ENCODE measurements at places on chromosomes 7 and 10. TPM values are rescaled to one million over a fixed set of nuclear protein-coding genes. Genes with fewer than 3 reads are reported as not detected.

GRCh38 chr10:98045785-98046389 is 15.5 kb upstream of the CRTAC1 start:
- H3K27ac ChIP-seq, result no peak overlapping the region
- H3K27me3 ChIP-seq, result peaks cover 28% of the 10 kb centered on the region
- DNase-seq, result no peak
- no peaks in the 10 kb centered on the region for H3K4me1 ChIP-seq
- H3K36me3 ChIP-seq, result no peaks in the 10 kb centered on the region
- H3K4me3 ChIP-seq, result no peak overlapping the region

DNA sequence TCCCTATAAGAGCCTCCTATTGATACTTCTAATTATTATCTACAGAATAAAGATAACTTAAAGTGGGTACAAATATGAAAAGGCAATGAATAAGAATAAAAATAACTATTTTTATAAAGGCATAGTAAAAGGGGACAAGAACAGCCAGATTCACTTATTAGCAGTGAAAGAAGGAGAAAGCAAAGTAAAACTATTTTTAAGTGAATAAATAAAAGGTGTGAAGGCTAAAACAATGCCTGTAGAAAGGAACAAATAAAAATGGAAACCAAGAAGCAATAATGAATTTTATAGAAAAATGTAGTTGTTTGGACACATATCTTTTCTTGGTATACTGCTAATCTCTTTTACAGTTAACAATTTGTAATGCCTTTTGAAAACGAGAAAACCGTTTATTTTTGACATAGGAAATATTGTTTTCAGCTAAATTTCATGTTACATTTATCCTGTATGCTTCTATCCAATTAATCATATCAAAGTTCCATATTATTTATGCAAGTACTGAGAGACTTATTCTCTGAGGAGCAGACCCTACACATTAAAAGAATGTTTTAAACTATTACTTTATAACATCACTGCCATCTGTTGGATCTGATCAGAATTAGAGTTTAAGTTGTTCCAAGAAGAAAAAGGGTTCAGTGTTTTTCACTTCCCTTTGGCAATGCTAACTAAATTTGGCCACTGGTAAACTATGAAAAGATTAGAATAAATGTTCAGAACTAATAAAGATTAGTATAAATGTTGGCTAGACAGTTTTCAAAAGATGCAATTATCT is 59.1 kb downstream of the ARMC3 start:
- no peak overlapping the region for H3K27ac ChIP-seq
- H3K4me1 ChIP-seq, result no peaks in the 10 kb centered on the region
- H3K4me3 ChIP-seq, result no peak overlapping the region
- H3K36me3 ChIP-seq, result no peaks in the 10 kb centered on the region
- DNase-seq, result no peak
- peaks cover 7% of the 10 kb centered on the region for H3K27me3 ChIP-seq

DNA sequence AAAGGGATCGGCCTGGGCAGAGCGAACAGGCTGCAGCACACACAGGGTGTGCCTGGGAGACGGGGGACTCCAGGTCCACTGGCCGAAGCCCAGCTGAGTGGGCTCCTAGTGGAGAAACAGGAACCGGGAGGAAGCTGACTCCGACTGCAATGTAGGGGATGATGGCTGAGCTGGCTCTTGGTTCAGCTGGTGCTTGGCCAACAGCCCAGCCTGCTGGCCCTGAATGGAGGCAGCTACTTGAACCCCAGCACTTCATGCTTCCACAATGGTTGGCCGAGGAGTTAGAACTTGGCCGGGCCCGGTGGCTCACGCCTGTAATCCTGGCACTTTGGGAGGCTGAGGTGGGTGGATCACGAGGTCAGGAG is 27.0 kb upstream of the FRAT2 start:
- no peak overlapping the region for H3K27ac ChIP-seq
- no peaks in the 10 kb centered on the region for H3K4me1 ChIP-seq

DNA sequence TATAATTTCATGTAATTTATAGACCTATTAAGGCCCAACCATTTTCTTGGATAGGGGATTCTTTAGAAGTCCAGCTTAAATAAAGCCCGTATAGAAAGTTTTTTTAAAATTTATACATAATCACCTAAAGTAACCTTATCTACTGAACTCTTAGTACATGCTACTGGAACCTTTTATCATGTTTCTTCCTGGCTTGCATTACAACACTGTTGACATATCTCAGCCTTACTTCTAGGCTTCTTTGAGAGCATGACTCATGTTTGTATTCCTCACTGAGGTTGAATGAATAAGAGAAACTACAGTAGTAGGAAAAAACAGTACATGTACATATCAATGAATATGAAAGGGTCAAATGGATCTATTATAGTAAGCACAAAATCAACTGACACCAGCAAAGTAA is 8.2 kb upstream of the MAGI2 start:
- peaks cover 49% of the 10 kb centered on the region for H3K4me1 ChIP-seq
- no peaks in the 10 kb centered on the region for H3K27me3 ChIP-seq
- peaks cover 28% of the 10 kb centered on the region for H3K36me3 ChIP-seq
- no peak overlapping the region for H3K4me3 ChIP-seq

DNA sequence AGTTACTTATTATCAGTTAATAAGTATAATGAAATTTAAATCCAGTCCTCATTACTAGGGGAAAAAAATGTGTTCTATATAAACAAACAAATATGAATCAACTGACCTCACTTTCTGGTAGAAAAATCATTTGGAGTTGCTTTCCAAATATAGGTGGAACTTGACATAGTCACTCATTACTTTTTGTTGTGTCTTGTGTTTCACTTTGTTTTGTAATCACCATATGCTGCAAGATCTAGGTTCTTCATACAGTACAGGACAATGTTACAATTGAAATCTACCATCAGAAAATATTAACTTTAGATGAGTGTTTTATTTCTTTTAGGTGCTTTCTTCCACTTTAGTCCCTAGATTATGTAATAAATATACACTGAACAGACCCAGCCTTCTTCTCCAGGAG is 16.9 kb downstream of the TFEC start:
- DNase-seq, result no peak

DNA sequence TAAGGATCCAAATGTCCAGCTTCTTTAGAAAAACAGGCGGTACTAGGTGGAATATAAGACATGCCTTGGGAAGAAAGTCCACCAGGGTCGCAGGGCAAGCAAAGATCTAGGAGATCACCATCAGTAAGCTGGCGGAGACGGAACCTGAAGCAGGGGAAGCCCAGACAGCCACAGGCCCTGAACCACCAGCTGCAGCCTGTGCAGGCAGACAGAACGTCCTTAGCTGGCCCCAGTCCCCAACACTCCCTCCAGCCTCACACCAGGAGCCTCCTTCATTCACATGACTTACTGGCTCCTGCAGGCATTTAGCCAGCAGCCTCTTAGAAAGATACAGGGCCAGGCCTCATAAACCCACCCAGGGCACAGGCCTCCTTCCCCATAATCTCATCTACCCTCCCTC is 17.4 kb downstream of the RGS10 start:
- no peaks in the 10 kb centered on the region for H3K27me3 ChIP-seq
- H3K4me1 ChIP-seq, result peaks cover 6% of the 10 kb centered on the region
- no peak for DNase-seq
- no peak overlapping the region for H3K4me3 ChIP-seq

GRCh38 chr10:77296534-77297392 is 340.8 kb downstream of the KCNMA1 start:
- no peak overlapping the region for H3K27ac ChIP-seq
- H3K27me3 ChIP-seq, result no peaks in the 10 kb centered on the region
- H3K4me1 ChIP-seq, result peaks cover 33% of the 10 kb centered on the region
- H3K36me3 ChIP-seq, result no peaks in the 10 kb centered on the region
- DNase-seq, result no peak

- H3K27ac ChIP-seq, result peak overlapping the region; percentile 9
- no peak overlapping the region for H3K4me3 ChIP-seq
- DNase-seq, result no peak
- no peaks in the 10 kb centered on the region for H3K36me3 ChIP-seq
- H3K4me1 ChIP-seq, result peaks cover 8% of the 10 kb centered on the region
- H3K27me3 ChIP-seq, result no peaks in the 10 kb centered on the region
These were observed 20.8 kb downstream of the RALA start for GRCh38 chr7:39644170-39644569.

- H3K27me3 ChIP-seq, result no peaks in the 10 kb centered on the region
- no peak overlapping the region for H3K27ac ChIP-seq
- no peak for DNase-seq
- no peaks in the 10 kb centered on the region for H3K4me1 ChIP-seq
- H3K36me3 ChIP-seq, result peaks cover 3% of the 10 kb centered on the region
These were observed 87.8 kb downstream of the SPDYE5 start for GRCh38 chr7:75579899-75580298.

- H3K4me1 ChIP-seq, result peaks cover 7% of the 10 kb centered on the region
- H3K36me3 ChIP-seq, result no peaks in the 10 kb centered on the region
- no peak overlapping the region for H3K4me3 ChIP-seq
- H3K27ac ChIP-seq, result no peak overlapping the region
- peak; percentile 68 for DNase-seq
These were observed 23.9 kb upstream of the ZNF273 start for GRCh38 chr7:64879086-64879730.

GRCh38 chr7:94336009-94336408 is 58.7 kb upstream of the COL1A2 start:
- no peak for DNase-seq
- H3K27me3 ChIP-seq, result no peaks in the 10 kb centered on the region
- no peaks in the 10 kb centered on the region for H3K36me3 ChIP-seq
- H3K4me3 ChIP-seq, result no peak overlapping the region
- no peak overlapping the region for H3K27ac ChIP-seq

Gene TMEM140
- 13.8 TPM for total RNA-seq

Gene GIMAP4
- not detected for total RNA-seq

Gene MOGAT3
- not detected for total RNA-seq

Gene IL2RA
- not detected for total RNA-seq
